Activated T-cell treated with anti-CD3 and anti-CD28 coated beads for 4 hours (primary cell): ENCODE measurements at places on chromosomes 4 and X.

DNA sequence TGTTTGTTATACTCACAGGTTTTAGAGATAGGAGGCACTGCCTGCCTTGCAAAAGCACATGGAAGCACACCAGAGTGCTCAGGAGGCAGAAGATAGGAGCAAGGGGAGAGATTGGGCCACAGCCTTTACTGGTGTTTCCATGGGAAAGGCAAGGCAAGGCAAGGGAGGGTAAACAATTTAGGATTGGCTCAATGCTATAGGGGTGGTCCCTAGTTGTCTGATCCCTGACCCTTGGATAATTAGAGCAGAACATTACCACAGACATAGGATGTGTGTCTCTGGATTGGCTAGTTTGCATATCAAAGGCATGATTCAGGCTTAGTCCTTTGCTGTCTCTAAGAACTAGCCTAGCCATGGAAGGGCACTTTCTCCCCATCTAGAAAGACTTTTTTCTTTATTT is 36.1 kb downstream of the GRXCR1 start:
- no peak for DNase-seq

DNA sequence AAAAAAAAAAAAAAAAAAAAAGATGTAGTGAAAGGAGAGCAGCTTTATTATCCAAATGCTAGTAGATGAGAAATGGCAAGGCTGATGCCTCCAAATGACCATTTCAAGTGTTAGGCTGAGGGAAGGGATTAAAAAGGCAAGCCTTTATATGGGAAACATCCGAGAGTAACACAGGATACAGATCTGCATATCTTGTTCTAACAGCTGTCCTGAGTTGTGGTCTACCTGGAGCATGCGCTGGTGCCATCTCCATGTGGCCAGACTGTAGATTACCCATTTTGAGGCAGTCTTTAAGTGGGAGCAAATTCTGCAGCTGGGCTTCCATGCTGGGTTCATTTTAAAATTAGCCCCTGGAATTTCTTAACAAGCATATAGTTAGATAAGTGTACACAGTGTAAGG is 26.0 kb upstream of the ELF2 start:
- no peak for DNase-seq

- no peak for DNase-seq
These were observed 60.7 kb downstream of the SPATA4 start for GRCh38 chr4:176134670-176135069.

- DNase-seq: no peak
These were observed 123.6 kb downstream of the RELL1 start for GRCh38 chr4:37562592-37562991.

DNA sequence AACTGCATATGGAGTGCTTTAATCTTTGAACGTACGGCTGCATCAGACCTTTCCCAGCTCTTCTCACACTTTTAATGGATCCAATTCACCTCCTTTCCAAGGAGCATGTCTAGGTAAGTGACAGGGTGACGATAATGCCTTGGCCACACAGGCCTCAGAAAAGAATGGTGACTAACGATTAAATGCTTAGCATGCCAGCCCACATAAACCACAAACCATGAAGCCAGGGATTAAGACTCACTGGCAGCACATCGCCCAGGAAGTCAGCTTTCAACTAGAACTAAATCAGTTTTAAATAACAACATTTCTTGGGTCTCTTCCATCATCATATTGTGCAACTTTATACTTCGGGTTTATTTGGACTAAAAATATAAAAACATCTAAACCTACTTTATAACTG is 28.7 kb downstream of the INPP4B start:
- no peak for DNase-seq
